ENCODE measurements at places on chromosomes 7 and 10.

- no peak for DNase-seq
Measured at GRCh38 chr10:6102128-6102527, 13.3 kb downstream of the RBM17 start.

DNA sequence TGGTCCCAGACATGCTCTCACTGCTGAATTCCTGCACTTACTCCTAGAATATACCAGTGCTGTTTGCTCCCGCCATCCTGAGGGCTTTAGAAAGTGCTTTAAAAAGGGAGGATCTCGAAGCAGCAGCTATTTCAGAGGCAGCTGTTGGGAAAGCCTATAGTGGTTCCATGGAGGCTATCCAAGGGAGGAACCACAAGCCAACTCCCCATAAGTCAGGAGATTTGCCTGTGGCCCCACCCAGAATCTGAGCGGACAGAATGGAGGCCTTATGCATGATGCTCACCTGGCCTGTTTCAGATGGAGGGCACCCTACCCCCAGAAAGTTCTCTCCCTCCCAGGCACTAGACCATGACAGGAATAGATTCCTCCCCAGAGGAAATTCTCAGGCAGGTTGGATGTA is 2.3 kb upstream of the KCNIP2 start:
- DNase-seq = no peak

GRCh38 chr10:51733057-51733456 is 33.7 kb upstream of the CSTF2T start:
- DNase-seq = no peak

GRCh38 chr10:121615836-121616235 is 17.6 kb upstream of the FGFR2 start:
- DNase-seq = no peak

- no peak for DNase-seq
Measured at GRCh38 chr7:45446195-45446944, 127.8 kb upstream of the ADCY1 start.

DNA sequence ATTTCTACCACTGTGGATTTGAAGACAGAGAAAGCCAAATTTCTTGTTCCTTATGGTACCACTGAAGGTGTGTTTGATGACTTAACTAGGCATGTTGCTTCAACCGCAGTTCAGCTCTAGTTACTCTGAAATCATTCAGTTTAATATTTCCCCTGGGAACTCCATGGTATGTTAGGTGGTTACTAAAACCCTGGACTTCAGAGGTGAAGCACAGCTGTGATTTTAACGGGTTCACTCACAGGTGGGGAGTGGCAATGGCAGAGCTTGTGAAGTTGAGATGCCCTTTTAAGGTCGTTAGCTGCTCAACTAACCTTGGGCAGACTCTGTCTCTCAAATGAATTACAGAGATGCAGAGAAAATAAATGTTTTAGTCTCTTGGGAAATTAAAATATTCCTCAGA is 163.6 kb upstream of the PHYHIPL start:
- DNase-seq = no peak

GRCh38 chr7:158408318-158408920 is 179.2 kb downstream of the PTPRN2 start:
- no peak for DNase-seq

DNA sequence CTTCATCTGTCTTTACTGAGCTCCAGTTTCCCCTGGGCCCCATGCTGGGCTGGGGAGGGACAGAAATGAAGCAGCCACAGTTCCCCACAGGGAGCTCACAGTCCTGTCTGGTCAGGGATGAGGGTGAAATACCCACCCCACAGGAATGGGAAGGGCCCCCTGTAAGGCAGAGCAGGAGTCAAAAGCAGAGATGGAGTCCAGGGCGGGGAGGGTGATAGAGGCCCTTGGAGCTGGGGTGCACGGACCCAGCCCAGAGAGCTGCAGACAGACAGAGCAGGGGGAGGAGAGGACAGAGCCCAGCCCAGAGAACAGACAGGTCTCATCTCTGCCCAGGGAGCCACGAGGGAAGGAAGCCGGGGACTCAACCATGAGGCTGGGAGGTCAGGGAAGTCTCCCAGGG is 34.9 kb upstream of the ZNF488 start:
- no peak for DNase-seq

DNA sequence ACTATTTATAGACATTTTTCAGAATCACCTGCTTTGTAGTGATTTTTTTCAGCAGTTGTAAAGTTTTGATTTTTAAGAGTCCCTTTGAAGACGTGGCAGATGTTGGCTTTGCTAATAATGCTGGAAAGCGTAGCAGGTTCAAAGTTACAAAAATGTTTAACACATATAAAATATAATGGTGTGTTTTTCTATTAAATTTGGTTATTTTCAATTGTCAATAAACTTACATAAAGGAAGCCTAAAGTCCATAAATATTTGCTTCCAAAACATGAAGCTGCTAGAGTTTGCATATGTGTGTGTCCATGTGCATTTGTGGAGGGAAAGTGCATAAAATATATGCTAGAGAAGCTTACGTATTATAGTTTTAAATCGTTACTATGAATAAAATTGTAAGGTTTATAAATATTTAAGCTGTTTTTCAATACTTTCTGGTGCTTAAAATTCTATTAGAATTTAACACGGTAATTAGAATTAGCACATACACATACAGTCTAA is 3.7 kb downstream of the MEOX2 start:
- no peak for DNase-seq

GRCh38 chr7:114414156-114415063 is at the start of gene FOXP2:
Gene FOXP2 (plus strand): TSS chr7:114414815. CDS start chr7:114426512, 11,697 bp downstream.
- DNase-seq = peak; percentile 82

DNA sequence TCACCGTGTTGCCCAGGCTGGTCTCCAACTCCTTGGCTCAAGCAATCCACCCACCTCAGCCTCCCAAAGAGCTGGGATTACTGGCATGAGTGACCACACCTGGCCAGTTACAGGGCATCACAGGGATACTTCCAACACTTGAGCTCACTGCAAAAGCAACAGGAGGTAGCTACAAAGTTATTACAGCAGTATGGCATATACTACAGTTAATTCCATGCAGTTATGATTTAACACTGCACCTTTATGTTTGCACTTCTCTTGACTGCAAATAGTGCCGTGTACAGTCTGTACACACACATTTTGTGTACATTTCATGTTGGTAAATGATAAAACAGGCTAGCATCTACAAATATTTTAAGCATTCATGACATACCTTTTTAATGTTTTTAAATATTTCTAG is 21.3 kb downstream of the SRPK2 start:
- no peak for DNase-seq

DNA sequence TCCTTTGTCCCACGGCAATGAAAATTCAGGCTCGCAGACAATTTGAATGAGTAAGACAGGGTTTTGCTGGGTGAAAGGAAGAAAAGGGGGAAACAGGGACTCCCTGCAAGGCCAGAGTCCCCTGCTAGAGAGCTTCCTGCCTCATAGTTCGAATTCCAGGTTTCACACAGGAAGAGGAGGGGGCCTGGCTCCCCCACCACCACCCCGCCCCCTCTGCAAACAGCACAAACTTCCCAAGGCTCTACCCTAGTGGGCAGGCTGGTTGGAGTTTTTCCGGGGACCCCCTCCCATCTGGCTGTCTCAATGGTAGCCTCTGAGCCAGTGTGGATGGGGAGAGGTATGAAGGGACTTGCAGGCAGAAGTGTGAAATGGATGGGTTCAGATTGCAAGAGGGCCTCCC is 57.4 kb upstream of the NEBL start:
- no peak for DNase-seq

GRCh38 chr7:22001345-22002004 is 55.8 kb upstream of the CDCA7L start:
- peak; percentile 56 for DNase-seq

DNA sequence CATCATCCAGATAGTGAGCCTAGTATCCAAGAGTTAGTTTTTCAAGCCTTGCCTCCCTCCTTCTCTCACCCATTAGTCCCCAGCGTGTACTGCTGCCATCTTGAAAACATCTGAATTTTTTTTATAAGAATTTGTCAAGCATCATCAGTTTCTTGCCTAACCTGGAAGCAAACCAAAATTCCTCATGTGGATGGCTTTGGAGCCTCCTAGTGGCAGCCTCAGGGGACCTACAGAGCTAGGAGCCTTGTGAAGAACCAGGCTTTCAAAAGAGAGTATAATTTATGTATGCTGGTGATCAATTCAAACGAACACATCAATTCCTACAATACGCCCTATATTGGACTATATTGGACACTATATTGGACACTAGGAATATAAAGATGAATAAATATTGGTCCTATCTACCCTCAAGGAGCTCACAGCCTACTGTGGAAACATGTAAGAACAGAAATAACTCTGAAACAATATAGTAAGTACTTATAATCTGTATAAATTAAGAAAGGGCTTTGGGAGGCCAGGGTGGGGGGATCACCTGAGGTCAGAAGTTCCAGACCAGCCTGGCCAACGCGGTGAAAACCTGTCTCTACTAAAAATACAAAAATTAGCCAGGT is 63.4 kb downstream of the HPSE2 start:
- no peak for DNase-seq

DNA sequence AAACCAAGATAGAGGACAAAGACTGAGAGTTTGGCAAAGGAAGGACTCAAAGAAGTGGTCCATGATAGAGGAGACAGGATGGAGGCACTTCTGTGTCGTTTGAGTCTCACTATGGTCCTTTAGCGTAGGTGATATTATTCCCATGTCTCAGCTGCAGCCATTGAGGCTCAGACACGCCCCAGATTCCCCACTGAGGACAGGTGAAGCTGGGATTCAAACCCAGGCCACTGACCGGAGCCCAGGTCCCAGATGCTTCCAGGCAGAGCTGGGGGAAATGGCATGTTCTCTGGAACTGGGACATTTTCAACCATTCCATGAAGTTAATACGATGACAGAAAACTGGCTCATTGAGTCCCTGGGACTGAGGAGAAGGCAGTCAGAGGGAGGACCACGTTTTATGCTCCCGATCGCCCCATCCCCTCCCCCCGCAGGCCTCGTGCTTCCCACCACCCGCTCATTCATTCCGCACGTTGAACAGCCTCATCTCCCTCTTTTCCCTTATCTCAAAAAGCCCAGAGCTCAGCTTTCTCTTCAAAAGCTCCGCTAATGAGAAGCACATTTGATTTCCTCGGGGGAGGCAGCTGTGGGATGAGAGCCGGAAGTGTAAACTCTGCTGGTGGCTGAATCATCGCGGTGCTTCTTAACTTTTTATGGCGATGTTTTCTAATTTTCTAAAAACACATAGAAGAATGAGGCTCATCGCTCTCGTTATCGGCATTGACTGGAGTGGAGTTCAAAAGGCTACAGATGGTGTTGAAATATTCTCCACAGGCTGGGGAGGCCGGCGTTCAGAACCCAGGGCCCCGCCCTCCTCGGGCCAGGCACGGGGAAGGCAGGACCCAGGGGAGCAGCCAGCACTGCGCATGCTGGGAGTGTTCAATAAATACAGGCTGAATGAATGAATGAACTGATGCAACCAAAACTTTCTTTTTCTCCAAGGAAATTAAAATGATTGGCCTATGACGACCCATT is 64.0 kb downstream of the OAT start:
- no peak for DNase-seq

DNA sequence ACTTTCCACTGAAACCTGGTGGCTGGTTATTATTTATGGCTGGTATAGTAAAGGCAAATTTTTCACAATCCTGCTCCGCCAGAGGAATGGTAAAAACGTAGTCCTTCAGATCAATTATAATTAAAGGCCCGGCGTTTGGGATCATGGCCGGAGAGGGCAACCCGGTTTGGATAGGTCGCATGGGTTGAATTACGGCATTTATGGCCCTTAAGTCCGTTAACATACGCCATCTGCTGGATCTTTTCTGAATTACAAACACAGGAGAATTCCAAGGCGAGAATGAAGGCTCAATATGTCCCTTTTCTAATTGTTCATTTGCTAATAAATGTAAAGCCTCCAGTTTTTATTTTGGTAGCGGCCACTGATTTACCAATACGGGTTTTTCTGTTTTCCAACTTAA is 11.3 kb upstream of the TAS2R3 start:
- DNase-seq = no peak

- DNase-seq = no peak
Measured at GRCh38 chr10:102120991-102121738, 997 bp upstream of the LDB1 start.

DNA sequence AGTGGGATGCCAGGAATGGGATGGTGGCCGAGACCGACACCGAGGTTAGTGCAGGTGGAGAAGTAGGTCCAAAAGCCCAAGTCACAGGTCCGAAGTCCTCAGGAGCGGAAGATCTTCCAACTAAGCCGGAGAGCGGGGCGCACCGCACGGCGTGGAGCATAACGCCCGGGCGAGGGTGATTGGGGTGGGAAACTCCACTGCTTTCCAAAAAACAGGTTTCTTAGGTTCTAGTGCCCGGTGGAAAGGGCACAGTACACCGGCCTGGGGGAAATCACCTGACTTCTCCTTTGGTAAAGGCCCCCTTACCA is 11.4 kb upstream of the SPAG6 start:
- DNase-seq = no peak

GRCh38 chr10:60352105-60352504 is 37.6 kb downstream of the ANK3 start:
- DNase-seq = no peak

GRCh38 chr7:123797673-123798531 is 47.1 kb upstream of the HYAL4 start:
- DNase-seq = no peak

GRCh38 chr10:92164036-92164696 is 126.7 kb downstream of the CPEB3 start:
- DNase-seq = no peak

DNA sequence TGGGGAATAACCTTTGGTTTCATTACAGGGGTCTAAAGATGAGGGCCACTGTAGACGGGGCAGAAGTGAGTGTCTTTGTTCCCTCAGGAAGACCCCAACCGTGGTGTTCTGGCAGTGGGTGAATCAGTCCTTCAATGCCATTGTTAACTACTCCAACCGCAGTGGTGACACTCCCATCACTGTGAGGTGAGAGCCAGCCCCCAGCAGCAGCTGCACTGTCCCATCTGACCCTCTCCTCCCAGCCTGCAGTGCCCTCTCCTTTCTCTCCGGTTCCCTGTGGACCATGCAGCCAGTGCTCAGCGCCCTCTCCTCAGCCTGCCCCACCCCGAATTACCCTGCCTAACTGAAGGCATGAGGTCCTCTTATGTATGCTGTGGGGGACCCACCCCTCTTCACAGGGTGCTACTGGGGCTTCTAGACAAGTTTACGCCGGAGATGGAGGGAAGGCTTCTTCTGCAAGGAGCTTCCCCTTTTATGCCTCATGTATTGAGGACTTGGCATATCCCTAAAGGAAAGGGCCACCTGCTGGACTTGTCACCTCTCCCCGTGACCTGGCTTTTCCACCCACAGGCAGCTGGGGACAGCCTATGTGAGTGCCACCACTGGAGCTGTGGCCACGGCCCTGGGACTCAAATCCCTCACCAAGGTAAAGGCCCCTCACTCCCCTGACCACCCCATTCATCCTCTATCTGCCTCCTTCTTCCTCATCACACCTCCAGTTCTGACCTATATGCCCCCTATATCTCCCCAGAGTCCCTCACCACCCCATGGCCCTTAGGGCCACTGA is 5.1 kb downstream of the SFXN3 start:
- DNase-seq = no peak
